Omental fat pad (tissue), 4 donors: ENCODE measurements at places on chromosomes 7 and 10. TPM values are rescaled to one million over a fixed set of nuclear protein-coding genes. Genes with fewer than 3 reads are reported as not detected.

GRCh38 chr10:70444744-70445143 is 3.3 kb upstream of the NODAL start:
- DNase-seq: no peak

GRCh38 chr10:44234483-44234875 is 150.4 kb downstream of the CXCL12 start:
- no peak for DNase-seq

DNA sequence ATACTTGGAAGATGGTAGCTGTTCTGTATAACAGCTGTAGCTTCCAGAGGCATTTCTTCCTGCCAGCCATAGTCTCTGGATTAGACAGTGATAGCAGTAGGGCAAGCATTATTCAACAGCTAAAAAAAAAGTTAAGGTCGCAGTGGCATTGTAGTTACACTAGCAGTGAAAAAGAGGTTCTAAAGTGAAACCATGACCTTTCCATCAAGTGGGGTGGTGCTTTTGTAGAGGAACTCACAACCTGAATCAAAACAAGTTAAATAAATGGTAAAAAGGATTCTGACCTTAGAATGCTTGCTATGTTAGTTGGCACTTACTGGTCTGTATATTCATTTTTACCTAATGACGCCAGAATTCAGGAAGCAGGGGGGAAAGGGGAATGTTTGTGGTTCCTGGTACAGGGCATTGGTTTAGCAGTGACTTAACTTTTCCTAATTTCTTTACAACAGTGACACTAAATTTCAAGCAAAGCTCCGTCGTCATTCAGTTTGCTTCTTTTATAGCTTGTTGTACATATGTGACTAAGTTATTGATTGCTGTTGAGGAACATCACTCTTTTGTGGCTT is 55.0 kb downstream of the GBF1 start:
- no peak for DNase-seq

DNA sequence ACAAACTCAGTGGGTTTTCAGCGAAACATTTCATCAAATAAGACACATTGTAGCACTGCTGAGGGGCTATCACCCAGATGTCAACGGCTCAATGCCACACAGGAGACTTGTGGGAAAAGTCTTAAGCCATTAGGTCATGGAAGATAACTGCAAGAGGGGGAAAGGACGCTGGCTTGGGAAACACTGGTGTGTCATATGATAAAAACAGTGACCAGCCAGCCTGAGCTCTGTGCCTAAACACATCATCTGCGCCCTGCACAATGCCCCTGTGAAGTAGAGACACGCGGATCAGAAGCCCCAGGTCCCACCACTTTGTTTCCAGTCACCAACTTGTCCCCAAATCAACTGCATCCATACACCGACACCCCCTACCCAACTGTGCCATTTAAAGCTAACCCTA is 116.7 kb downstream of the TNS3 start:
- DNase-seq: no peak

The LIPM gene
- total RNA-seq: not detected

The CALHM3 gene
- total RNA-seq: not detected

The ZDHHC16 gene
- 43.5 TPM for total RNA-seq
